ENCODE measurements at places on chromosomes 11 and 22.
A peak's percentile ranks its signal among the peaks of the same experiment; 100 is the strongest.

GRCh38 chr11:68362801-68363379 is 50.5 kb downstream of the LRP5 start:
- no peak for DNase-seq

DNA sequence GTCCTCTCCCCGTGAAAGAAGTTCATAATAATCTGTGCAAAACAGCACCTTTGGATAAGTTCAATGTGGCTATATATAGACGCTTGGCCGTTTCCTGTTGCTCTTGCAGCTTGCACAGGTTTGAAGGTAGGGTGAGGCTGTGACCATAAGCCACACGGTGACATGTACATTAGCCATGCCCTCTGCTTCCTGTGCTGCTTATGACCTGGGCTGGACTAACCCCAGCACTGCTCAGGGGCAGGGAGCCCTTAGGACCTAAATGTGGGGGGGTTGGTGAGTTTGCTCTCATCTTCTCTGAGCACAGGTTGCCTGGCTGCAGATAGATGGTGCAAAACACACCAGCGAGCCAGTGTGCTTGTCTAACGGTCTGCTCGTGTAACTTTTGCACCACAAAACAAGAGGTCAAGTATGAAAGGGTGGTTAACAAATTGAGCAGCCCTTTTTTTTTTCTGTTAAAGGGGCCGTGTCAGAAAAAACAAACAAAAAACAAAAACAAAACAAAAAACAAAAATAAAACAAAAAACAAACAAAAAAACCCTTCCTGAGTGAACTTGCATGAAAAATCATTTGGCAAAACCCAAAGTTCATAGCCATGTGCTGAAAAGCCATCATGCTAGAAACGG is 37.3 kb downstream of the FLI1 start:
- no peak for DNase-seq

GRCh38 chr11:2103668-2104523 is 35.3 kb downstream of the IGF2 start:
- no peak for DNase-seq

- DNase-seq: no peak
Measured at GRCh38 chr11:64585150-64585549, 5.9 kb upstream of the SLC22A12 start.

- DNase-seq: no peak
Measured at GRCh38 chr11:88292171-88292843, 45.2 kb downstream of the CTSC start.

GRCh38 chr11:115153135-115153534 is 351.1 kb downstream of the CADM1 start:
- no peak for DNase-seq

DNA sequence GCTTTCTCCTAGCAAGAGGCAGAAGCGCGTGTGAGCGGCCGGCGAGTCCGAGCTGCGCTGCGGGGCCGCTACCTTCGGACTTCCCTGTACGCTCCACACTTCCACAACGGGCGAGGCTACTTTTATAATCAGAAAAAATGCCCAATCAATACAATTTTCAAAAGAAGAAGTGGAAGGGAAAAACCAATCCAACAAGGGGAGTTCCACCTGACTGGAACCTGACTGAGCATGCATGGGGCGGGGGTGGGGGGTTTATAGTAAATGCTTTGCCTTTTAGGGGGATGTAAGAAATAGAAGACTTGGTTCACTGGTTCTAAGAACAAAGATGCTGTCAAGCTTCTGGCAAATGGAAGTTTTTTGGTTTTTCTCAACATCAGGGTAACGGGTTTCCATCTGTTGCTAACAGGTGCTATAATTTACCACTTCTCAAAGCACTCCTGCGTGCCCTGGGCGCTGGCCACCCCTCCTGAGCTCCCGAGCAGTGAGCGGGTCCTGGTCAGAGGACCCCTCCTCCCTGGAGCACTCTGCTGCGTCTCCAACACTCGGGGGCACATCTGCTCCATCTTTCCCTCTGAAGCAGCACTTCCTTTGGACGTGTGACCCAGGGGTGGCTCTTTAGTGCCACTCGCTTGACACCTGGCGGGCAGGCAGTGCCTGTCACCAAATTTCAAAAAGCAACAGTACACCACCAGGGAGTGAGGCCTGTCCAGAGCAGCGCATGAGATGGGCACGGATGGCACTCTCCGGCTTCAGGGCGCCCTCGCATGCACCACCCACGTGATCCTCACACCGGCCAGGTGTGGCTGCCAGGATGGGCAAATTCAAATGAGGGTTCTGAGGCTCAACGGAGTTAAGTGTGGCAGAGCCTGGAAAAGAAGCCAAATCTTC is 21.6 kb upstream of the BID start:
- DNase-seq: no peak

DNA sequence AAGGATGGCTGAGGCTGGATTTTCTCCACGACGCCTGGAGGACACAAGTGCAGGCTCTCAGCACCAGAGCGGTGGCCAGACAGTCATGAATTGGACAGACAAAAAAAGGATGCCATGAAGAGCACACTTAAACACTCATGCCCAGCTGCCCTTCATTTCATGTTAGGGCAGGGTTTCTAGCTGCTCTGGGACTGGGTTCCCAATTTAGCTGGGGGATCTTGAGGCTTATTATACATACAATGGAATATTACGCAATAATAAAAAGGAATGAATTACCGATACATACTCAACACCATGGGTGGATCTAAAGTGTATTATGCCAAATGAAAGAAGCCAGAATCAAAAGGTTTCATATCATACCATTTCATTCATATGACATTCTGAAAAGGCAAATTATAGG is 512.1 kb upstream of the LRRC4C start:
- DNase-seq: no peak

DNA sequence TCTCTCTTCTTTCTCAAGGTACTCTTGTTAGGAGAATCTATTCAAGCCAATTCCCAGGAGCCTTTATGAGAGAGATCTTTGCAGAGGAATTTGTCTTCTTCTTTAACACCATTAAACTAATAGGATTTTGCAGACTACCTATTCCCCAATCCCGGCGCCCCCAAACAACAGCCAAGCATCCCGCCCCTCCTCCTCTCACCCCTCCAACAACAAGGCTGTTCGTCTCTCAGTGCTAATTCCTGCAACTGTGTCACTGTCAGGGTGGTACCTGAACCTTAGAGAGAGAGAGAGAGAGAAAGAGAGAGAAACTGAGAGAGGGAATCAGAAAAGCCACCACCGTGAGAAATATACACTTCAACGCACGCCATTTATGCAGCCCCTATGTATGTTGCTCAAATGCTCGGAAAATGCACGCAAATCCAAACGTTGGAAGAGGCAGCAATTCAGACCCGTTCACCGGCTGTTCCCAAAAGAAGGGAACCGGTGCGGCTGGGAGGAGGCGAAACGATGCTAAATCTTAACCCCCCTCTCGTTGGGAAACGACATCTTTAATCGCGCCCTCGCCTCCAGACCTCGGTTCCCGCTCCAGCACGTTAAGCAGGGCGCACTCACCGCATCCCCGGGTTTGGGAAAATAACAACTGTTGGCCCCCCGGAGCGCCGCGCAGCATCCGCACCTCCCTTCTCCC is 961 bp downstream of the KCNA4 start:
- peak; percentile 38 for DNase-seq

DNA sequence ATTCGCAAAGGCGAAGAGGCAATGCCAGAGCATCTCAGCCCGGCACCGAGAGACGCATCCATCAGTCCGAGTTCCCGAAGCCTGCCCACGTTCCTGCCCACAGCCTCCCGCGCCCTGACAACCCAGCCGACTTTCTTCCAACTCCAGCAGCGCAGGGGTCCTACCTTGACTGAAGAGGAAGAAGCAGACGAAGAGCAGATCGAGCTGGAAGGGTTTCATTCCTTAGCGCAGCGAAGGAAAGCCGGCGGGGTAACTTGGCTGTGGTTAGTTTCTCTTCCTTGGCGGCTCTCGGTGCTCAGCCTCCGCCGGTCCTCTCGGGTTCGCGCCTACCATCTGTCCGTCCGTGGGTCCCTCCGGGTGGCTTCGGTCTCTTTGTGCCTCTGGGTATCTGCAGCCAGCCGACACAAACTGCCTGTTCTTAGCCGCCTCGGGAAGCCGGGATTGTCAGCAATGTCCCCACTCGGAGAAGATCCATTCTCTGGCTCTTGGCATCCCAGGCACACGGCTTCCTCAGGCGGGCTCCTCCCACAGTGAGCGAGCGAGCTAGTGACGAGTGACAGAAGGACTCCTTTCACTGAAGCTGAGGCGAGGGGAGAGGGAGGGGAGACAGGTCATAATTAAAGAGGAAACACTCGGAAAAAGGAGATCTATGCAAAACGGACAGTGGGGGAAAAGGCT is at the start of gene KIRREL3:
KIRREL3 (minus strand) TSS at position 480 of the 678 bp plus-strand sequence.
- no peak for DNase-seq

DNA sequence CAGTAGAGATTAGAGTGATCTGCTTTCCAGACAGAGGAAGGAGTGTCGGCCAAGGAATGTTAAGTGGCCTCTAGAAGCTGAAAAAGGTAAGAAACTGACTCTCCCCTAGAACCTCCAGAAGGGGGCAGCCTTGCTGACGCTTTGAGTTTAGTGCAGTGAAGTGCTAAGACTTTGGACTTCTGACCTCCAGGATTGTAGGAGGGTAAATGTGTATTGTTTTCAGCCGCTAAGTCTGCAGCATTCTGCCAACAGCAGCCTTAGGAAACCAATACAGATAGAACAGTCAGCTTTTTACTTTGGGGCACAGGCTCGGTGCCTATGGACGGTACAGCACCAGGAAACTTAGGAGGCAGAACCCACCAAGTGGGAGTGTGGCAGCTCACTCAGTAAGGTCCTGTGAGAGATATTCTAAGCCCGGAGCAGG is 3.6 kb upstream of the TBC1D22A start:
- DNase-seq: no peak

DNA sequence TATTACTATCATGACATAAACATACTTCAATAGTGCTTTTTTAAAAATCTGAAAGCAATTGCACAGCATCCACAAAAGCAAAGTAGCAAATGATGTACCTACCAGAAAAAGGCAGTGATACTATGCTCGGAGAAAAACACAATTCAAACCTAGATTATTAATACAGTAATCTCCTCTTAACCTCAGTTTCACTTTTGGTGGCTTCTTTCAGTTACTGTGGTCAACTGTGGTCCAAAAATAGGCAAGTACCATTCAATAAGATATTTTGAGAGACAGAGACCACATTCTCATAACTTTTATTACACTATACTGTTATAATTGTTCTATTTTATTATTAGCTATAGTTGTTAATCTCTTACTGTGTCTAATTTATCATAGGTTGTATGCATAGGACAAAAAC is 20.8 kb downstream of the KCNA4 start:
- DNase-seq: no peak

GRCh38 chr22:38924347-38924952 is 33.0 kb upstream of the APOBEC3A start:
- DNase-seq: no peak
